ENCODE measurements at places on chromosomes 11 and 22.

DNA sequence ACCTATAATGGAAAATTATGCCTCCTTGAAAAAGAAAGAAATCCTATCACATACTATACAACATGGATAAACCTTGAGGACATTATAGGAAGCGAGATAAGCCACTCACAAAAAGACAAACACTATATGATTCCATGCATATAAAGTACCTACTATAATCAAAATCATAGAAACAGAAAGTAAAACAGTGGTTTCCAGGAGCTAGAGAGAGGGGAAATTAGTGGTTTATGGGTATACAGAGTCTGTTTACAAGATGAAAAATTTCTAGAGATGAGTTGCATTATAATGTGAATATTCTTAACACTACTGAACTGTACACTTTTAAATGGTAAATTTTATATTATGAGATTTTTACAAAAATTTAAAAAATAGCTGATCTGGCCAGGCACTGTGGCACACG, 40.5 kb upstream of the ARHGAP42 start:
- DNase-seq: no peak

- peak; percentile 28 for DNase-seq
Measured at GRCh38 chr11:64924910-64925284, 408 bp downstream of the PPP2R5B start.

GRCh38 chr11:61691380-61692156, 11.4 kb downstream of the DAGLA start:
- DNase-seq: no peak

GRCh38 chr11:24373516-24373915, 123.3 kb upstream of the LUZP2 start:
- no peak for DNase-seq

- DNase-seq: no peak
Measured at GRCh38 chr11:12784445-12784844, 110.2 kb downstream of the TEAD1 start.

GRCh38 chr11:124041254-124041653, at the start of gene OR10G7:
OR10G7 (minus strand) TSS chr11:124041325; CDS start chr11:124039001, 2,324 bp downstream.
- DNase-seq: no peak

- DNase-seq: no peak
Measured at GRCh38 chr11:116420030-116420429, 352.8 kb downstream of the BUD13 start.

DNA sequence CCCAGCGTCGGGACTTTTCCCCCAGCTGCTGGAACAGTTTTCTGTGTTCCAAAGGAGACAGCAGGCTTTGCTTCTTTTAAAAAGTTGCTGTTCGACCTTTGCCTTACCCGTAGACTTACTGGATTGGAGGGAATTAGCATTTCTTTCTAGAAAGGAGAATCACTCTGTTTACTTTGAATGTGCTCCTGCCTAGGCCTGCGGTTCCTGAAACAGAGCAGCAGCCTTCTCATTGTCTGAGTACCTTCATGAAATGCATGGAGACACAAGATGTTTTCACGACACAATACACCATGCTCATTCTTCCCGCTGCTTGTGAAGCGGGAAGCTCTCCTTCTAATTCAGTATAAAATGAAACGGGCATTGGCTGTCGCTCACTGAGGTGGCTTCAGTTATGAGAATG, 196.2 kb downstream of the TBC1D22A start:
- DNase-seq: no peak

DNA sequence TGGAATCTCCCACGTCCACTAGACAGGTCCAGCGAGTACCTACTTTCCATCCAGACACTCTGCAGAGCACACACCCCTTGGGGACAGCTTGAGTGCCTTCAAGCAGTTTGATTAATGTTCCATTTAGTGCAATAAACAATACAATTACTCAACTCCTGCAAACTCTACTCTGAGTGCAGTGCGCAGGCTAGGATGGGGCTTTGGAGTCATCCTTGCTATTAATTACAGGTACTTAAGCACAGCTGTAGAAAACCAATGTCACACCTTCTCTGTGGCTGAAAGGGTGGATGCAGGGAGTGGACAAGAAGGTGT, 82.6 kb downstream of the MN1 start:
- DNase-seq: no peak

DNA sequence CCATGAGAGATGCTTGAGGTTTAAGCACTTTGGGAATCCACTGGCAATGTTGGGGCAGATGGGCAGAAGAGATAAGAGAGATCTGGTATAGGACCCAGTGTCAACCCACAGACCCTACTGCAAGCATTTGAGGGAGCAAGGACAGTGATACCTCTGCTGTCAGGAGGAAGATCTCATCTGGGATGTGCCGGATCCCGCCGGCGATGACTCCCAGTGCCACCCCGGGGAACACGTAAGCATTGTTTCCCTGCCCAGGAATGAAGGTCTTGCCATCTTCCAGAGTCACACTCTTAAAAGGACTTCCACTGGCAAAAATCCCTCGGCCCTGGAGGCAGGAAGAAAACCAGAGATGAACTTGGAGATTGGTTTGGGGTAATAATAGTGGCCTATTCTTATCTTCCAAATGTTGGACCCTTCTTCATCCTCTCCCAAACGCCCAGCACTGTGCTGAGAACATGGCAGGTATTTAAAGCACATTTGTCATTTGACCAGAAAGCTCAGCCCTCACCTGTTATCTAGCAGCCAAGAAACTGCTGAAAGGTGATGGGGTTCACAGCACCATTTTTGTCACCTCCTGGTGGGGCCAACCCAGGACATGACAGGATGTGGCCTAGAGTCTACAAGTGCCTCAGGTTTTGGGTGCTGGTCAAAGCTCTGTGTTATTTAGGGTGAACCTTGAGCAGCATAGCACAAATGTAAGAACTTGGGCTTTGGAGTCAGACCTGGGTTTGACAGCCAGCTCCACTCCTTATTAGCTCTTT, 71.7 kb downstream of the CCDC81 start:
- no peak for DNase-seq

- DNase-seq: no peak
Measured at GRCh38 chr22:39658367-39658766, 87.8 kb downstream of the CACNA1I start.

DNA sequence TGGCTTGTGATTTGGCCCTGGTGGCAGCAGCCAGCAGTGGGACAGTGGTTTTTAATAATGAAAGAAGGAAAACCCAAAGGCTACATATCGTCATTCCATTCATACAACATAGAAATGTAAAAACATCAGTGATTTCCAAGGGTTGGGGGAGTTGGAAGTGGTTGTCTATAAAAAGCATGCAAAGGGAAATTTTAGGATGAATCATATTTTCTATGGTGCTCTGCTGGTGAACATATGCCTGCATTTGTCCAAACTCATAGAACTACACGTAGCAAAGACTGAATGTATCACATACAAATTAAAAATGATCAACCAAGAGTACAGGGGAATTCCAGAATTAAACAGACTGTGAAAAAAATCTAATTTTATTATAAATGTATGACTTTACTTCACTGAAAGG, 11.1 kb downstream of the OR5B3 start:
- DNase-seq: peak; percentile 75

- peak; percentile 37 for DNase-seq
Measured at GRCh38 chr11:59666969-59667368, 1.9 kb downstream of the PATL1 start.

- DNase-seq: no peak
Measured at GRCh38 chr22:30681831-30682230, 12.8 kb upstream of the OSBP2 start.

DNA sequence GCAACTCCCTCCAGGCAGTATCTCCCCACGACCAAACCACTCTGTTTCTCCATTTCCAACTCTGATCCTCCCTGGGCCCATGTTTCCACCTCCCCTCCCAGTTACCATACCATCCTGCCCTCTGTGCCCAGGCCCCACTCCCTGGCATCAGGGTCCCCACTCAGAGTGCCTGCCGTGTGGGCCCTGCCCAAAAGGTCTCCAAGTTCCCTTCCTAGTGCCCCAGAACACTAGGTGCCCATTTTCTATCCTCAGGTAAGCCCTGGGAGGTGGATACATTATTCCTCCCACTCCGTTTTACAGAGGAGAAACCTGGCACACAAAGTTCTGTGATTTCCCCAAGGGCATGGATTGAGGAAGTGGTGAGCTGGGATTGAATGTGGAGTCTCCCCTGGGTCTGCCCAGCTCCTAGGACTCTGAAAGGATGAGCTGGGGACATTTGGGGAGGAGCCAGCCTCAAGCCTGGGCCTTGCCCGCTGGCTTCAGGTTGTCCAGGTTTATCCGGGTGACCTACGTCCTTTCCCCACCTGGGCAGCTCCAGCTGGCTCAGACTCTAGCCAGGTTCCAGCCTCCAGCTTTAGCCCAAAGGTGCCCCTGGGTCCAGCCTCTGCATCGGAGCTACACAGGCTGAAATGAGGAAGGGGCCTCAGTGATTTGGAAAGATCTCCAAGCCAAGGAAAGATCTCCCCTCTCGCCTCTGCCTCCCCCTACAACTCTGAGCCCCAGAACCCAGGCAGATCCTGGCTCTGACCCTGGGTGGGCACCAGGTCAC, 2.2 kb upstream of the GSTT4 start:
- DNase-seq: no peak

- DNase-seq: no peak
Measured at GRCh38 chr22:20305894-20306645, 13.8 kb downstream of the DGCR6L start.

- DNase-seq: no peak
Measured at GRCh38 chr22:22818861-22819855, 68.5 kb upstream of the IGLL5 start.

DNA sequence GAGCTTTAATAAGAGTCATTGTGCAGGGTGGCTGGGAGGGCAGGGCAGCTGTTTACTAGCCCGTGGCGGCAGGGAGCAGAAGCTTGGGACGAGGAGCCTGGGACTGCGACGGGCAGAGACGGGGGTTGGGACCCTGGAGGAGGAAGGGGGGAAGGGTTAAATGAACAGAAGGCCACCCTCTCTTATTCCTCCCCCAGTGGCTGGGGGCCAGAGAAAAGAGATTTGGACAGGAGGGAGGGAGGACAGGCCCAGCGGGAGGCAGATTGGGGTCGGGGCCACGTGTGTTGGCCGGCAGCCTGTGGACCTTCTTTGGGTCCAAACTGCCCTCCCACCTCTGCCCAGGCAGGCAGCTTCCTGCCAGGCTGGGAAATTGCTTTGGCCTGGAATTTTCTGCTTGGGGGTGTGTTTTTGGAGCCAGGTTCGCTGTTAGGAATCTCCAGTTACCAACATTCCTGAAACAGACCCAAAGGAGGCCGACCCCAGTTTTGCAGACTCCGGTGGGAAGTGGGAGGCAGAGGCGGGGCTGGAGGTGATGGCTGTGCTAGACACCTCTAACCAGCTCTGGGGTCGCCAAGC, 50.2 kb downstream of the APOL3 start:
- no peak for DNase-seq

GRCh38 chr22:19107730-19108074, 14.5 kb downstream of the DGCR2 start:
- DNase-seq: no peak

DNA sequence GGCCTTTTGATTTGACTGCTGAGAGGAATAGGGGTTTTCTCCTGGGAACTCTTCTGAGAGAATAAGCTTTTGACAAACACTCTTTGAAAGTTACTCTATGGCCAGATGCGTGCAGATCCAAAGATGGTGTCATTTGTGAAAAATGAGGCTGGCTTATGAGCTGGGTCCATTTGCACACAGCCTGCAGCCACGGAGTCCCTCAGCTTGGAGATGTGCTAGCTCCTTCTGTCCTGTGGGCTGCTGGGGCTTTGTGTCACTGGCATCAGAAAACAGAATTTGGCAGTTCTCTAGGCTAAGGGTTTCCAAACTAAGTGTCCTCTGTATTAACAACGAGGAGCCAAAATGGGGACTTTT, 702.4 kb downstream of the NTM start:
- DNase-seq: peak; percentile 45

DNA sequence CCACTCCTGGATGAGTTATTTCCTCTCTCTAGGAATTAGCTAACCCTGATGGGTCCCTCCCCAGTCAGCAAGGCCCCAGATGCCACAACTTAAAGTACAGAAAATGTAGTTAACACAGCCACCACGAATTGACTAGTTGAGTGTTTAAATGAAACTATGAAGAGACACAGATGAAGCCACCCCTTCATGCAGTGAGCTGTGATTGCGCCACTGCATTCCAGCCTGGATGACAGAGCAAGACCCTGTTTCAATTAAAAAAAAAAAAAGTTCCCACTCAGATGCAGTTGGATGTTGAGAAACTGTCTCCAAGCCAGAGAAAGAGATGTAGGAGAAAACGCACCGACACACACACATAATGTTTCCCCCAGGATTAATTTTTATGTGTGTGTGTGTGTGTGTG, 53.3 kb downstream of the SCN3B start:
- peak; percentile 77 for DNase-seq

- DNase-seq: peak; percentile 21
Measured at GRCh38 chr11:125063429-125064043, 431 bp downstream of the SLC37A2 start.

- DNase-seq: no peak
Measured at GRCh38 chr22:45884201-45885062, 92.5 kb downstream of the WNT7B start.

DNA sequence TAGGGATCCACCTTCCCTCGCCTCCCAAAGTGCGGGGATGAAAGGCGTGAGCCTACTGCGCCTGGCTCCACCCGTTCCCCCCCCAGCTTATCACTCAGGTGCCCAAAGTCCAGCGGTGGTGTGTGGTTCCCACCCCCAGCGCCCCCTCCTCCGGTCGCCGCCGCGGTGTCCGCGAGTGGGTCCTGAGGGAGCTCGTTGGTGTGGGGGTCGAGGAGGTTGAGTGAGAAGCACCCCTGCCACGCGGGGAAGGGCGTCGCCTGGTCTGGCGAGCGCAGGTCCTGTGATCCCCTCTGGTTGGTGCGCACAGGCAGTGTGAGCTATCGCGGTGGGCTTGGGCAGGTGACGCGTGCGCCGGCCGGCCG, 3900.6 kb upstream of the OR11H1 start:
- no peak for DNase-seq

DNA sequence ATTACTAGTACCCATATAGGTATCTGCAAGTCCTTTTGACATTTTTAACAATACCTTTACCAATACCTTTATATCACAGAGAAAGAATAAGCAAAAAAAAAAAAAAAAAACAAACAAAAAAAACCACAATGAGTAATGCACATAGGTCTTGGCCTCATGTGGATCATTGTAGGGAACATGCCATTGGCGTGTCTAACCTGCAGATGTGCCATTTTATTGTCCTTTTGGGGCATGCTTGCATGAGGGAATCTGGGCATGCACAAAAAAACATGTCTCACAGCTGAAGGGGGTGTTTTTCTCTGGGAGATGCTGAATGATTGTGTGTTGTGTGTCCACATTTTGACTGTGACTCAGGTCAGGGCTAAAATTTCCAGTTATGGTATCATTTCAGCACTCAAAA, 361.6 kb downstream of the GUCY1A2 start:
- peak; percentile 4 for DNase-seq
